ENCODE measurements at places on chromosomes 12 and 14.

DNA sequence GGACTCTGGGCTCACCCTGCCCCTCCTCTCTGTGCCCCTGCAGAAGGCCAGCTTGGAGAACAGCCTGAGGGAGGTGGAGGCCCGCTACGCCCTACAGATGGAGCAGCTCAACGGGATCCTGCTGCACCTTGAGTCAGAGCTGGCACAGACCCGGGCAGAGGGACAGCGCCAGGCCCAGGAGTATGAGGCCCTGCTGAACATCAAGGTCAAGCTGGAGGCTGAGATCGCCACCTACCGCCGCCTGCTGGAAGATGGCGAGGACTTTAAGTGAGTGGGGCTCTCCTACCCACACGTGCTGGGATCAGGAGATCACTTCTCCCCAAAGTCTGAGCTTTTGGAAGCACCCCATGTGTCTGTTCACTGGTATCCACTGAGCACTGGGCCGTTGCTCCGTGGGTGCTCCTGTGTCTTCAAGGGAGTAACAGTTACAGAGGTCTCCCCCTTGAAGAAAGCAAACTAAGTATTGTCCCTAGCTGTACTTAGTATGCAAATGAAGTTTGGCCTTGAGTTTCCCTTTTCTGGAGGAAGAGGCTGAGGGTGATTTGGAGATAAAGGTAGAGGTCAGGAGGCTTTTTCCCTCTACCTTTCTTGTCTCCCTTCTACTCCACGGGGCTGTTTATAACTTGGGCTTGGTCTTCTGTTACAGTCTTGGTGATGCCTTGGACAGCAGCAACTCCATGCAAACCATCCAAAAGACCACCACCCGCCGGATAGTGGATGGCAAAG, 3.3 kb downstream of the KRT18 start:
- DNase-seq, result no peak

DNA sequence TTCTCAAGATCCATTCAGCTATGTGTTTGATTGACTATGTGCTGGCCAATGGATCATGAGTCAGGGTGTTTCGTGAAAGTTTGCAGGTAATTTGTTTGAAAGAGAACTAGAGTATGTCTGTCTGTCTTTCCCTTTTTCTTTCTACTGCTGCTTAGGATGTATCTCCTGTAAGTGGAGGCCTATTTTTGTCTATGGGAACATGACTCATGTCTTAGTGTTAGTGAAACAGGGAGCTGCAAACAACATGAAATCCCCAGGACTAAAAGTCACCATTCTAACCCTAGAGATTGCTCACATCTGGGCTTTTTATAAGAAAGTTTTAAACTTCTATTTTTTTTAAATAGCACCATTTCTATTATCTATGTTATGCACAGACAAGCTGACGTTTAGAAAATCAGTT, 333.0 kb downstream of the CCER1 start:
- no peak for DNase-seq

DNA sequence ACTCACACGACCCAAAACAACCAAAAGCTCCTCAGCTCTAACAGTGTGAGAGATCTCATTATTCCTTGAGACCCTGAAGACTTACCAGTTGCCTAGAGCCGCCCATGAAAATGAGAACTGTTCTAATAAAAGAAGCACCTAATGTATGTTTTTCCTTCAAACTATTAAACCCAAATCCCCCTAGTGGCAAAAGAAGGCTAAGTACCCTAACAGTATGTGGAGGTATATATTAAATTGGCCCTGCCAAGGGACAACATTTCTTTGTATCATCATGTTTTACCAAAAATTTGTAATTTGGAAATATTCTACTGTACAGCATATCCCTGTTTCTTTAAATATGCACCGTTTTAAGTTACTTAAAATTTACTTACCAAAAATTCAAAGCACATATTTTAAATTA, 38.0 kb upstream of the PPFIA2 start:
- DNase-seq, result no peak

- no peak for DNase-seq
These were observed 39.9 kb upstream of the STON2 start for GRCh38 chr14:81440041-81440440.

DNA sequence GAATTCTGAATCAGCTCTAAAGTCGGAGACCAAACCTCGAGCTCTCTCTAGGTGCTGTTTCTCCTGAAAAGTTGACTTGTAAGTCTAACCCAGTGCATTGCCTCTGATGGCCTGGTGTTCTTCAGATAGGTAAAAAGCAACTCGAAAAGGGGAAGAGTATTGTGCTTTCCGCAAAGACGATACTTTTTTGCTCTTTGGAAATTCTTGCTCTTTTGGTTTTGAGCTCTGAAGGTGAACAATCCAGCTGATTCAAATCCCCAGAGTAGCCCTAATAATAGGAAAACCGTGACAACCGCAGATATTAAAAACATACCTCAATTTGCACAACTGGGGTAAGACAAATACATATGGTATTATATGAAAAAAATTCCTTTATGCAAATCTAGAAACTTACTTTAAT, 447.4 kb downstream of the RAD51B start:
- no peak for DNase-seq

GRCh38 chr12:24175284-24175683, 225.8 kb upstream of the SOX5 start:
- no peak for DNase-seq

- no peak for DNase-seq
These were observed 63.7 kb downstream of the ZNF664 start for GRCh38 chr12:124036657-124037109.

GRCh38 chr12:11500188-11500860, 105.0 kb upstream of the PRB2 start:
- peak; percentile 85 for DNase-seq

GRCh38 chr14:50967790-50968189, 23.5 kb upstream of the PYGL start:
- no peak for DNase-seq

- no peak for DNase-seq
These were observed 1.3 kb downstream of the POMT2 start for GRCh38 chr14:77319422-77319821.

GRCh38 chr12:53958128-53958527, 3.4 kb downstream of the HOXC12 start:
- no peak for DNase-seq

DNA sequence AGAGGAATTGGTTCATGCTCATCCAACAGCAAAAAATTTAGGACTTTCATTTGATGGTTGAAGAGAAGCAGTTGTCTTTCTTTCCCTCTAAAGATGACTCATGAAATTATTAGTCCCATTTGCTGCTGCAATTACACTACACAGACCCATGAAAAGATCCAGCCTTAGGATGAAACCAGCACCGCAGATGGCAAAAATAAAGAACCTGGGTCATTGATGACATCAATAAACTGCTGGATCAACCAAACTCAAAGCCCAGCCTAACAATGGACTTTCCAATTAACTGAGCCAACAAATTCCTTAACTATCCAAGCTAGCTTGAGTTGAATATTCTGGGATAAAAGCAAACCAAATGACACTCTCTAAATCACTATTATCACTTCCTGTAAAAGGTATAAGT, 20.7 kb downstream of the DICER1 start:
- no peak for DNase-seq

DNA sequence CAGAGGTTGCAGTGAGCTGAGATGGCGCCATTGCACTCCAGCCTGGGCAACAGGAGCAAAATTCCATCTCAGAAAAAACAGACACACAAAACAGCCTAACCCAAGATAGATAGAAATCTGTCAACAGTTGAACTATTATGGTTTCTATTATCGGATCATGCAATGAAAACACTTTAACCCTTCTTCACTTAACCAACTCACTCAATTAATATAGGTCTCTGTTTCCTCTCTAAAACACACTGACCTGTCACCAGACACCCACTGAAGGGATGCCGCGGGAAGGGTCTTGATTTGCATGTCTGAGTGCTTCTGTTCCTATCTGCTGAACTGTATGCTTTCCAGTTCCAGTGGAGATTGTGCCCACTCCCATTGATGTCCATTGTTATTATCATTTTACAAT, 38.0 kb upstream of the NUDT4 start:
- DNase-seq, result no peak

All from tibial artery (tissue), 4 donors.